ENCODE measurements at places on chromosomes 16 and 17. TPM values are rescaled to one million over a fixed set of nuclear protein-coding genes. Genes with fewer than 3 reads are reported as not detected.

STAC2 gene
- not detected for total RNA-seq

CLEC19A gene
- not detected for total RNA-seq

ACSM5 gene
- total RNA-seq: 3.6 TPM

GRCh38 chr17:43020789-43021740 is 1.1 kb downstream of the VAT1 start:
- DNase-seq: peak; percentile 79

DNA sequence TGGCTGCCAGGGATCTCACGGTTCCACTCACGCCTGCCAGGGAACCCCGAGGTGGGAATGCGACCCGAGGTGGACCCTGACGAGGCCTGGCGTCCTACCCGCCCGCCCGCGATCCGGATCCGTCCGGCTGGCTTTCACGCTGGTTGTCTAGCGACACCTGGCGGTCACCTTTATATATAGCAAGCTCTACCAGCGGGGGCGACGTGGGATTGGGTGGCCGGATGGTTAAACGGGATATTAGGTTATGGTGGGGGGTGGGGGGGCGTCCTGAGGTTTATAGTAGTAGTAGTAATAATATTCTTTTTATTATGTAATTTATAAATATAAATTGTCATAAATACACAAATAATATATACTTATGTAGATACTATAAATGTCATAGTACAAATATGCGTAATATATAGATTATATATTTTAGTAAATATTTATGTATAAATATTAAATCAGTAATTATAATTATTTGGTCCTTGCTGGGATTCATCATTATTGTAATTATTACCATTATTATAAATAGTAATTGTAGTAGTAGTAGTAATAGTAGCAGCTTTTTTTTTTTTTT is 136.9 kb downstream of the KCNJ12 start:
- DNase-seq: peak; percentile 63

- DNase-seq: no peak
These were observed 19.6 kb upstream of the QRICH2 start for GRCh38 chr17:76327696-76328095.

- DNase-seq: peak; percentile 11
These were observed 251.9 kb downstream of the IRX3 start for GRCh38 chr16:54034684-54035083.

- DNase-seq: no peak
These were observed 21.2 kb downstream of the CRISPLD2 start for GRCh38 chr16:84840687-84841627.

GRCh38 chr17:980406-981291 is 1.1 kb upstream of the NXN start:
- DNase-seq: peak; percentile 84

CTF1 gene
- total RNA-seq: 2.5 TPM

DNA sequence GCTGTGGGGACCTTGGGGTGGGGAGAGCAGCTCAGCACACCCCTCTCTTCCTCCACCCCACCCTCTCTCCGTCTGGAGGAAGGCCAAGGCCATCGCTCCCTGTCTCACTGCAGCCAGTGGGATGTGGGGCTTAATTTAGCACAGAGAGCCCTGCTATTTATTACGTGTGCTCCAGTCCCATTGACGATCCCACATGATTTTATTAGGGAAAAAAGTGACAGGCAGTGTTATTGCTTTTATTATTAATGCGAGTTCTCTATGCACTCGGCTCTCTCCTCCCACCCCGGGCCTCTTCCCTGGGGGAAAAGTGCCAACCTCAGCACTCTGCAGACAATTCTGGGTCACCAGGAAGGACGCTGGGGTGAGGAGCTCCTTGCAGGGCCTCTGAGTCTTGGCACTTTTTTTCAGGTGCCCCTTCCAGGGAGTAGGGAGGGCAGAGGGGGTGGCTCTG is 57.3 kb downstream of the MGAT5B start:
- DNase-seq: no peak

- DNase-seq: no peak
These were observed 11.8 kb upstream of the PHF12 start for GRCh38 chr17:28963055-28963611.

DNA sequence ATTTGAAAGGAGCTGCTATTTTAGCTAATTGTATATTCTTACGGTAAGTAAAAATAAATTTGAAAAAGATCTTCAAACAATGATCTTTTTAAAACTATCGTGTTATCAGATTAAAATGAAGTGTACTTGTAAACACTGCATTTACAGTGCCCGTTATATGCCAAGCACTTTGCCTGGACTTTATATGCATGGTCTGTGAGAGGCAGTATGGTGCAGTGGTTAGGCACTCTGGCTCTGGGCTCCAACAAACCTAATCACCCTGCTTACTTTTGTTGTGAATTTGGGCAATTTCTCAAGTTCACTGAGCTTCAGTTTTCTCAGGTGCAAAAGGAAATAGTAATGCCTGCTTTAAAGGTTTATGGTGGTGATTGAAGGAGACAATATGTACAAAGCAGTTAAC is 1.4 kb downstream of the PMP22 start:
- no peak for DNase-seq

- DNase-seq: no peak
These were observed 233.4 kb downstream of the FTO start for GRCh38 chr16:53937161-53937880.

DNA sequence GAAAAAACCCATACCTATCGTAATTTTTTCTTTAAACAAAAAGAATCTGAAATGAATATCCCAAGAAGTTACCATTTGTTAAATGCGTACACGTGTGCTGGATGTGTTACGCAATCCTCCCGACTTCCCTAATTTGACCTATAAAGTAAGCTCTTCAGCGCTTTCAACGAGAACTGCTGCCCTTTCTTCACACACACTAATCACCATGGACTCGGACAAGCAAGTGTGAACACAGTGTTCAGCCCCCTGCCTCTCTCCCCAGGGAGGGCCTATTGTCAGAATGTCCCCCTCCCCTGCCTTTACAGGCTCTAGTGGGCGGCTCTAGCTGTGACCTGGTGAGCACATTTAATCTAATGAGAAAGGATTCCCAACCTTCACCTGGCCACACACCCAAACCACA is 216.1 kb downstream of the CEP112 start:
- DNase-seq: no peak

NOD2 gene
- total RNA-seq: 0.80 TPM

DNA sequence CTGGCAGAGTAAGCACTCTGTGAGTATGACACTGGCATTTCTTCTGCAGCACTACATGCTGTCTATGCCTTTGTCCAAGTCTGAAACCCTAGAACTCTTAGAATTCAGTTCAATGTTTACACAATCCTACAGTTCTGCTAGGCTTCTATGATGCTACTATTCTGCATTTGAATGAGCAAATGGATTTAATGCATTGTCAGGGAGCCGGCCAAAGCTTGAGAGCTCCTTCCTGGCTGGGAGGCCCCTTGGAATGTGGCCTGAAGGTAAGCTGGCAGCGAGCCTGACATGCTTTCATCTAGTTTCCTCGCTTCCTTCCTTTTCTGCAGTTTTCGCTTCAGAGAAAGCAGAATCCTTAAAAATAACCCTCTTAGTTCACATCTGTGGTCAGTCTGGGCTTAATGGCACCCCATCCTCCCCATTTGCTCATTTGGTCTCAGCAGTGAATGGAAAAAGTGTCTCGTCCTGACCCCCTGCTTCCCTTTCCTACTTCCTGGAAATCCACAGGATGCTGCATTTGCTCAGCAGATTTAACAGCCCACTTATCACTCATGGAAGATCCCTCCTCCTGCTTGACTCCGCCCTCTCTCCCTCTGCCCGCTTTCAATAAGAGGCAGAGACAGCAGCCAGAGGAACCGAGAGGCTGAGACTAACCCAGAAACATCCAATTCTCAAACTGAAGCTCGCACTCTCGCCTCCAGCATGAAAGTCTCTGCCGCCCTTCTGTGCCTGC is at the start of gene CCL2:
TSS of gene CCL2 (plus strand) at position 635 of the 730 bp plus-strand sequence. CDS start at position 700, 65 bp downstream.
- DNase-seq: no peak

- no peak for DNase-seq
These were observed 33.9 kb downstream of the PLD6 start for GRCh38 chr17:17172001-17172939.

ARMC5 gene
- 16.5 TPM for total RNA-seq

- DNase-seq: peak; percentile 86
These were observed 5.8 kb upstream of the RARA start for GRCh38 chr17:40303009-40303657.

APOH gene
- total RNA-seq: not detected

- DNase-seq: no peak
These were observed 772 bp upstream of the SHISA6 start for GRCh38 chr17:11240041-11240840.

DNA sequence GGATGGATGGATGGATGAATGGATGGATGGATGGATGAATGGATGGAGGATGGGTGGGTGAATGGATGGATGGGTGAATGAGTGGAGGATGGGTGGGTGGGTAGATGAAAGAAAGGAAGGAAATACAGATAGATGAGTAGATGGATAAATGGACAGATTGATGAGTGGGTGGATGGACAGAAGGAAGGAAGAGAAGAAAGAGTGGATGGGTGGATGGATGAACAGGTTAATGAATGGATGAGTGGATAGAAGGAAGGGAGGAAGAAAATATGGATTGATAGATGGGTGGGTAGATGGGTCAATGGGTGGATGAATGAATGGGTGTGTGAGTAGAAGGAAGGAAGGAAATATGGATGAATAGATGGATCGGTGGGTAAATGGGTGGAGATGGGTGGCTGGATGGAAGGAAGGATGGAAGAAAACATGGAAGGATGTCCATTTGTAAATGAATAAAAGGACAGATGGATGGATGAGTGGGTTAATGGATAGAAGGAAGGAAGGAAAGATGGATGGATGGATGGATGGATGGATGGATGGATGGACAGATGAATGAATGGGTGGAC is 97.3 kb upstream of the TNRC6C start:
- no peak for DNase-seq

DNA sequence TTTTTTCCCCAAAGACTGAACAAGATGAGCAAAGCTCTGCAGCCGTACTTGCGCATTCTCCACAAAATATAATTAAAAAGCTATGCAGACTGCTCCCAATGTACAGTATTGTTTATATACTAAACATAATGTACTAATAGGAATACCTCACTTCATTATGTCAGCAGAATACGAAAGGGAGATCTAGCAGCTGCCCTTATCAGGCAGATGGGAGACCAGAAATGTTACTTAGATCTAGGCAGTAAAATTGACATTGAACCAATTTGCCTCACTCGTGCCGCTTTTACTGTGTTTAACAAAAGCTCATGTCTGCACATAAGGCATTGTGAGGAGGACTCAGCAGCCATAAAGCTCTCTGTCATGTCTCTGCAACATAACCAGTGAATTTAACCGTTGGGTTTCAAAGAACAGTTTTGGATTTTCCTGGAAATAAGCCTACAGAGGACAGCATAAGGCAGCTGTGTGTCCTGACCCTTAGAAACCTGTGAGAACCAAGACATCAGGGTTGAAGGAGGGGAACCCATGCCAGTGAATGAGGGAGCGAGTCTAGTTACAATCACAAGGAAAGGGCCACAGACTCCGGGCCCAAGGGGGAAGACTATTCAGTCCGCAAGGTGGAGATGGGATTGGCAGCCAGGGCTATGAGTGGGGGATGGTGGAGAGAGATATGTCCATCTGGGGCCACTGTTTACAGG is 71.4 kb downstream of the GNAO1 start:
- DNase-seq: no peak

CRYM gene
- not detected for total RNA-seq

DNA sequence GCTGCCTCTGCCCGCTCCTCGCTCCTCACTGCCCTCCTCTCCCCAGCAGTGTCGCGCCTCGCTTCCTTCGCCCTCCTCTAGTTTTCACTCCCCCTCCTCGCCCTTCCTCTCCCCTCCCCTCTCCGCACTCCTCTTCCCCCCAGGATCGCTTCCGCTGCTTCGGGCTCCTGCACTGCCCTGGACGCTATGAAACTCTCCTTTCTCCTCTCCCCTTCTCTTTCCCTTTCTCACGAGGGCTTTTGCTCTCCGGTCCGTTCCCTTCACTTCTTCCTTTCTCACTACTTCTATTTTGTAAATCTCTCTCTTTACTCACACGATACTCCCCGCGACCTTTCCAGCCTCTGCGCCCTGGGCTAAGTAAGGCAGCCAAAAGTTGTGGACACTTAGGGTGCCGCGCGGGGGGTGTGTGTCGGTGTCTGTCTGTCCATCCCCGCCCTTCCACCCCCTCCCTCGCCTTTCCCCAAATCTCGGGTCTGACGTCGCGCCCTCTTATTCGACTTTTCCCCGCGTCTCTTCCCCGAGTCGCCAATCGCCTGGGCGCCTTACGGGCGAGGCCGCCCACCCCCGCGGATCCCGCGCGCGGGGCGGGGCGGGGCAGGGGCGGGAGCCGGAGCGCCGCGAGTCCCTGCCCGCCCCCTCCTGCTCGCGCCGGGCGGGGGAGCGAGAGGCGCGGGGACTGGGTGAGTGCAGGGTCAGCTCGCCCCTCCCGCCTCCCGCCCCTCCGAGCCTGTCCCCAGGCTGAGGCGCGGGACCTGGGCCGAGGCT is at the start of gene IRX3:
TSS of gene IRX3 (minus strand) at position 422 of the 765 bp plus-strand sequence. CDS start 737 bp downstream, outside the sequence.
- DNase-seq: peak; percentile 98

DNA sequence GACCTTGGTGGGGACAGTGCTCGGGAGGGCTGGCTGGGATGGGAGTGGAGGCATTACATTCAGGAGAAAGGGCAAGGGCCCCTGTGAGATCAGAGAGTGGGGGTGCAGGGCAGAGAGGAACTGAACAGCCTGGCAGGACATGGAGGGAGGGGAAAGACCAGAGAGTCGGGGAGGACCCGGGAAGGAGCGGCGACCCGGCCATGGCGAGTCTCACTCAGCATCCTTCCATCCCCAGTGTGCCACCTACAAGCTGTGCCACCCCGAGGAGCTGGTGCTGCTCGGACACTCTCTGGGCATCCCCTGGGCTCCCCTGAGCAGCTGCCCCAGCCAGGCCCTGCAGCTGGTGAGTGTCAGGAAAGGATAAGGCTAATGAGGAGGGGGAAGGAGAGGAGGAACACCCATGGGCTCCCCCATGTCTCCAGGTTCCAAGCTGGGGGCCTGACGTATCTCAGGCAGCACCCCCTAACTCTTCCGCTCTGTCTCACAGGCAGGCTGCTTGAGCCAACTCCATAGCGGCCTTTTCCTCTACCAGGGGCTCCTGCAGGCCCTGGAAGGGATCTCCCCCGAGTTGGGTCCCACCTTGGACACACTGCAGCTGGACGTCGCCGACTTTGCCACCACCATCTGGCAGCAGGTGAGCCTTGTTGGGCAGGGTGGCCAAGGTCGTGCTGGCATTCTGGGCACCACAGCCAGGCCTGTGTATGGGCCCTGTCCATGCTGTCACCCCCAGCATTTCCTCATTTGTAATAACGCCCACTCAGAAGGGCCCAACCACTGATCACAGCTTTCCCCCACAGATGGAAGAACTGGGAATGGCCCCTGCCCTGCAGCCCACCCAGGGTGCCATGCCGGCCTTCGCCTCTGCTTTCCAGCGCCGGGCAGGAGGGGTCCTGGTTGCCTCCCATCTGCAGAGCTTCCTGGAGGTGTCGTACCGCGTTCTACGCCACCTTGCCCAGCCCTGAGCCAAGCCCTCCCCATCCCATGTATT is 1.1 kb downstream of the CSF3 start:
- no peak for DNase-seq

- peak; percentile 61 for DNase-seq
These were observed 12.5 kb upstream of the RHBDL3 start for GRCh38 chr17:32253117-32253611.

GRCh38 chr16:17067882-17068281 is 402.9 kb downstream of the XYLT1 start:
- DNase-seq: no peak

GRCh38 chr16:85857406-85857805 is 41.6 kb upstream of the IRF8 start:
- DNase-seq: no peak

- no peak for DNase-seq
These were observed 32.8 kb downstream of the FBXO31 start for GRCh38 chr16:87350681-87351319.

- no peak for DNase-seq
These were observed 8.7 kb upstream of the FZD2 start for GRCh38 chr17:44548376-44549230.

PRSS33 gene
- total RNA-seq: not detected

GRCh38 chr16:8943966-8944759 is 19.5 kb downstream of the USP7 start:
- DNase-seq: peak; percentile 37

PSMD12 gene
- 49.4 TPM for total RNA-seq
